ENCODE measurements at places on chromosomes 7 and 10.

DNA sequence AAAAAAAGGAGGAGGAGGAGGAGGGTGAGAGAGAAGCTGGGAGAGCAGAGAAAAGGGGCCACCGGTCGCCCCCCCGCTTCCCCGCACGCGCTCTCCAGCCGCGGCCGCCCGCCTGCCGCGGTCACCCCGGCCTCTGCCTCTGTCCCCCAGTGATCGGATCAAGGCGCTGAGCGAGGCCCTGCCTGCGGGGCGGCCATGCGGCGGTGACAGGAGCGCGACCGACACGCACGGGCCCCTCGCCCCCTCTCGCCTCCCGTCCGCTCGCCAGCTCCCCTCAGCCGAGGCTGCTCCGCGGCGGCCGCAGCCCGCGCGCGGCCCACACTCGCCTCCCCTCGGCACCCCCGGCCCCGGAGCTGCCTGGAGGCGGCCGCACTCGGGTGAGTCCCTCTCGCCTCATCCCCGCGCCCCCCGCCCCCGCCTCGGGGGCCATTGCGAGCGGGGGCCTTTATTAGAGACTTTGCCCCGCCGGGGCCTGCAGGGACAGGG, at the start of gene GTF2I:
GTF2I (plus strand) TSS at position 27 of the 486 bp plus-strand sequence. CDS start 31,411 bp downstream, outside the sequence.
- no peak for DNase-seq

- DNase-seq, result no peak
Observed at GRCh38 chr10:131762789-131763696, 137.8 kb upstream of the PPP2R2D start.

DNA sequence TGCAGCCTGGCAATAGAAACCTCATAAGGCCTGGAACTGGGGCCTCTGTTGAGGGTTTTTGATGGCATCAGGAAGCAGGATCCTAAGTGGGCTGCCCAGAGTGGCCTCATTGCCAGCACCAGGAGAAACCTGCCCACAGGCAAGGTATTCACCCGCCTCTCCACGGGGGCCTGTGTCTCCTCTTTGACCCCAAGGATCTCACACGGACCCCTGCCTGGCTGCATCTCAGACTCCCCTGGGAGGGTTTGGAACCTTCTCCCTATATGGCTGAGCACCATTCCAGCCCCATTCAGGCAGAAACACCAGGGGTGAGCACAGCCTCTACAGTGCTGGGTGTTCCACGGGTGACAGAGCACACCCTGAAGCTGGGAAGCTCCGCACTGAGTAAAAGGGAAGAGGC, 14.6 kb upstream of the C10orf71 start:
- DNase-seq, result no peak

DNA sequence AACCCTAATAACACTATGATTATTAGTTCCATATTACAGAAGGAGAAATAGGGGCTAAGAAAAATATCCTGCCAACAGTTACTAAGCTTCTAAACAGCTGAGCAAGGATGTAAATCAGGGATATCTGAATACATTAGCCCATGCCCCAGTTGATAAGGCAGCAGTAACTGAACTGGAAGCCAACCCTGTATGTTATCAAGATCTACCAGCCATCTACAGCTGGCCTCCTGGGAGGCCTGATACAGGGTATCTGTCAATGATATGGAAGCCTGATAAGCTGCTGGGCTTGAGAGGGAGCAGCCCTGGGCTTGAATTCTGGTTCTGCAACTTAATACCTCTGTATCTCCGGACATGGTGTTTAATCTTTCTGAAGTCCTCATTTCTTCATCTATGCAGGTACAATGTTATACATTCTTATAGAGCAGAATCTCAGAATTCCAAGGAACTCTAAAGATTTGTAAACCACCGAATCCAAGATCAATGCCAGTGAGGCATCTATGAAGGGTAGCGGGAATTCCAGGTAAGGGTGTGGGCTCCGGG, 37.9 kb upstream of the AFAP1L2 start:
- no peak for DNase-seq

DNA sequence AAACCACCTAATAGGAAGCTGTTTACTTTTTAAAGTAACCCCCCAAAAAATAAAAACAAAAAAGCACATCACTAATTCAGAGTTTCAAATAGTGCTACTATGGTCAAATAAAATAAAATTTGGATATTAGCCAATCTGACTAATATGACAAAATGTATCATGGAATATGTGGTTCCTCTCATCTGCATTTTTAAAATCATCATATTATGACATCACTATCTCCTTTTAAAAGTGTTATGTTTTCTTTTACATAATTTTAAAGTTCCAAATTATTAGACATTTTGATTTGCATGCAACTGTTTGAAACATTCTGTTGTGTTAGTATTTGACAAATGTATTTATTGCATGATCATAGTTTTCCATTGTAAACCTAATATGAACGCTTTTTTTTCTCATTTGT, 110.4 kb downstream of the AASS start:
- no peak for DNase-seq

GRCh38 chr10:33791272-33791660, 456.8 kb upstream of the NRP1 start:
- DNase-seq, result no peak

- DNase-seq, result no peak
Observed at GRCh38 chr7:1189986-1190772, 30.2 kb upstream of the ZFAND2A start.

- no peak for DNase-seq
Observed at GRCh38 chr7:36227223-36227622, 74.2 kb downstream of the EEPD1 start.

DNA sequence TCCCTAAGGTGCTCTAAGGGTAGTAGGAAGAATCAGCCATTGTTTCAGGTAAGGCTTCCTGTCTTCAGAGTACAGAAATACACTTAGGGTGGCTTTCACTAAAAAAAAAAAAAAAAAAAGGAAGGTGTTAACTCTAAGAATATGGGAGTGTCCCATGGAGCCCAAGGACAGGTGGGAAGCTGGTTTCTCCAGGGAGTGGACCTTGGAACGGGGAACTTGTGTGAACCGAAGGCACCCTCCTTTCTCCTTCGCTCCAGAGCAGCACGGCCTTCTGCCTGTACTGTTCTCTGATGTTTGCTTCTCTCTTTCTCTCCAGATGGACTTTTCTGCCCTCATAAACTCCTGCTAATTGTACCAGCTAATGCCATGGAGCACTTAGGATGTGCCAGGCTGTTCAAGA, 6.2 kb downstream of the OPALIN start:
- DNase-seq, result no peak

DNA sequence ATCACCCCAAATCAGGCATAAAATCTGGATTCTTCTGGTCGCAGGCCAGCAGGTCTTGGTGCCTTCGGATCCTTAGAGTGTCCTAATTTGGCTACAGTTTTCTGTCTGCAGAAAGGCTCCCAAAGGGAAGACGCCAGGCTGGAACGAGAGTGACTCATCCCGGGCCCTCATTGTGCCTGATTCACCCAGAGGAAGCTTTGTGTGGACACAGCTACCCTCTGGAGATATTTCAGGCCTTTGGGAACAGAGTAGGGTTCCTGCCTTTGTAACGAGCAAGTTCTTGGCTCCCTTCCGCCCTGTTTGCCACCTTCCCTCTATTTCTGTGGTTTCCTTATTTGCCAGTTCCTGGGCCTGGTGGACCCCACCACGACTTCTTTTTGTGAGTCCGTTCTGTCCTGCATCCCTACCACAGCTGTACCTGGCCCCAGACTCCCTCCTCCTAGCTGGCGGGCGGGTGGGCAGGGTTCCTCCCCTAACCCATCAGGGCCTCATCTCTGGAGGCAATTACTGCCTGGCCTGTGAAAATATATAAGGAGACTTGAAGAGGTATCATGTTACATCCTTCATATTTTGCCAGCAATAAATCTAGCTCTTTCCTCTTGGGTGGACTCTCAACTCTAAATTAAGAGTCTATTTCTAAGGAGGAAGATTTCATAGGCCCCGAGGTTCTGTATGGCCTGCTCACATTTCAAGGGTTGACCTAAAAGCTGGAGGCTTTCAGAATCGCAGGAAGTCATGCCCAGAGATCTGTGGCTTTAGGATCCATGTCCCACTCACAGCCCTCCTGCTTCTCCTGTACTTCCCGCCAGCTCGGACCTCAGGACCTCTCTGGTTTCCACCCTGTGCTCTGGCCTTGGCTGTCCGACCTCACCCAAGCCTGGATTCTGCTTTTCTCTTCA, 219.2 kb upstream of the ZNF32 start:
- no peak for DNase-seq

- no peak for DNase-seq
Observed at GRCh38 chr10:91592266-91592975, 40.5 kb downstream of the PPP1R3C start.

GRCh38 chr10:43843321-43844101, 194.8 kb upstream of the ZNF32 start:
- no peak for DNase-seq

GRCh38 chr10:122475100-122475499, 13.7 kb downstream of the HTRA1 start:
- no peak for DNase-seq

- no peak for DNase-seq
Observed at GRCh38 chr10:71604324-71605018, 115.1 kb downstream of the C10orf105 start.

GRCh38 chr10:76086761-76087639, 655.6 kb downstream of the LRMDA start:
- no peak for DNase-seq

GRCh38 chr10:98167191-98167590, 32.7 kb downstream of the R3HCC1L start:
- no peak for DNase-seq

DNA sequence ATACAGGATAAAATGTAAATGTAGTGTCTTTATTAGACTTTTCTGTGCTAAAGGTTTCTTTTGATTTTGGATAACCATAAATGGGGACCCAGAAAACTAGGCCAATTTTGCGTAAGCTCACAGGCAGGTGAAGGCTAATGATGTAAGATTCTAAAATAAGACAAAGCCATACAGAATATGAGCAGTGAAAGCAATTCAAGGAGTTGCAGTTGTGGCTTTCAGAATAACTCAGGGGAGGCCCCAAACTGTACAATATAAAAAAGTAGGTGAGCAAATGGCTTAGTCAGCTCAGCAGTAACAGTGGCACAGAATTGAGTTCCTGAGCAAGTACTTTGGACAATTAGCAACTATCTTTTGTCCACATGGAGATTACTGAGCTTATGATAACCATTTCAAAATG, 81.7 kb upstream of the NRP1 start:
- no peak for DNase-seq

DNA sequence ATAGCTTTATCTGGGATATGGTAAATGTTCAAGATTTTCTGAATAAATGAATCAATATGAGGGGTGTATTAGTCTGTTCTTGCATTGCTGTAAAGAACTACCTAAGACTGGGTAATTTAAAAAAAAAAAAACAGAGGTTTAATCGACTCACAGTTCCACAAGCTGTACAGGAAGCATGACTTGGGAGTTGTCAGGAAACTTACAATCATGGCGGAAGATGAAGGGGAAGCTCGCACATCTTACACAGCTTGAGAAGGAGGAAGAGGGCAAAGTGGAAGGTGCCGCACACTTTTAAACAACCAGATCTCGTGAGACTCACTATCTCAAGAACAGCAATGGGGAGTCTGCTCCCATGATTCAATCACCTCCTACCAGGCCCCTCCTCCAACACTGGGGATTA, 32.5 kb upstream of the OTUD1 start:
- no peak for DNase-seq
